ENCODE measurements at places on chromosomes 7 and 10.

DNA sequence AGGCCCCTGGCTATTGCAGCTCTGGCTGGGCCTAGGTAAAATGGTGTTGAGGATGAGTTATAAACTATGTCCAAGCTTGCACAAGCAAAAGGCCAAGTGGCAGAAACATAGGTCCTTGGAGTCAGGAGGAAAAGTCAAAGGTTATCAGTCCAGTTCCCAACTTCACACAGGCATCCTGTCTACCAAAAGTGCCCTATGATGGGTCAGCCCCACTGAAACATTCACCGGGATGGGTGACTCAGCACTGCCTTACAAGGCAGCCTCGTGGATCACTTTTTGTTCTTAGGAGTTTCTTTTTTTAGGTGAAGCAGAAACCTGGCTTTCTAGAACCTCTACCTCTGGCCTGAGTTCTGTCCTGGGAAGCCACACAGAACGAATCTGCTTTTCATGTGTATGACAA, 158.8 kb upstream of the LYZL2 start:
- H3K36me3 ChIP-seq: no peaks in the 10 kb centered on the region
- no peak overlapping the region for H3K27ac ChIP-seq
- peaks cover 17% of the 10 kb centered on the region for H3K4me1 ChIP-seq
- no peaks in the 10 kb centered on the region for H3K27me3 ChIP-seq
- DNase-seq: no peak
- H3K4me3 ChIP-seq: no peak overlapping the region

DNA sequence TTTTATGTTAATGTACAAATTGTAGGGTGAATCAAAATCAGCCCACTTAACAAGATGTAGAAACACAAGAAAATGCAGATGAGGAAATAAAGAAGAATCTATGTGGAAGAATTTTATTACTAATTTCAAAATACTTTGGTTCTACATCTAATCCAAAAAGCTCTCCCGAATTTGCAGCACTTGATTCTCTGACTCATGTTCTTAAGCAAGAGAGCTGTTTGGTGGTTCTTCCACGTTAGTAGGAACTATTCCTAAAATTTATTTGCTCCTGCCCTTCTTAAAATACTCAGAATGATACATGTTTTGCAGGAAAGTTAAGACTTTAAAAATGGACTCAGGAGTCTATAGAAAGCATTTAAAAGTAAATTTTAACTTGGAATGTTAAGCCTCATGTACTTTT, 91.8 kb downstream of the ZMYND11 start:
- H3K36me3 ChIP-seq: peaks cover 9% of the 10 kb centered on the region
- no peaks in the 10 kb centered on the region for H3K27me3 ChIP-seq
- DNase-seq: no peak
- no peak overlapping the region for H3K4me3 ChIP-seq
- peaks cover 3% of the 10 kb centered on the region for H3K4me1 ChIP-seq

GRCh38 chr7:4070214-4070613, 611.9 kb upstream of the FOXK1 start:
- no peak overlapping the region for H3K4me3 ChIP-seq
- no peak for DNase-seq
- no peak overlapping the region for H3K27ac ChIP-seq
- no peaks in the 10 kb centered on the region for H3K27me3 ChIP-seq

- H3K4me1 ChIP-seq: peaks cover 23% of the 10 kb centered on the region
- H3K27me3 ChIP-seq: no peaks in the 10 kb centered on the region
- peak overlapping the region; percentile 87 for H3K27ac ChIP-seq
- DNase-seq: peak; percentile 90
- H3K4me3 ChIP-seq: peak overlapping the region; percentile 97
Observed at GRCh38 chr7:36390199-36391090, 783 bp downstream of the ANLN start.

DNA sequence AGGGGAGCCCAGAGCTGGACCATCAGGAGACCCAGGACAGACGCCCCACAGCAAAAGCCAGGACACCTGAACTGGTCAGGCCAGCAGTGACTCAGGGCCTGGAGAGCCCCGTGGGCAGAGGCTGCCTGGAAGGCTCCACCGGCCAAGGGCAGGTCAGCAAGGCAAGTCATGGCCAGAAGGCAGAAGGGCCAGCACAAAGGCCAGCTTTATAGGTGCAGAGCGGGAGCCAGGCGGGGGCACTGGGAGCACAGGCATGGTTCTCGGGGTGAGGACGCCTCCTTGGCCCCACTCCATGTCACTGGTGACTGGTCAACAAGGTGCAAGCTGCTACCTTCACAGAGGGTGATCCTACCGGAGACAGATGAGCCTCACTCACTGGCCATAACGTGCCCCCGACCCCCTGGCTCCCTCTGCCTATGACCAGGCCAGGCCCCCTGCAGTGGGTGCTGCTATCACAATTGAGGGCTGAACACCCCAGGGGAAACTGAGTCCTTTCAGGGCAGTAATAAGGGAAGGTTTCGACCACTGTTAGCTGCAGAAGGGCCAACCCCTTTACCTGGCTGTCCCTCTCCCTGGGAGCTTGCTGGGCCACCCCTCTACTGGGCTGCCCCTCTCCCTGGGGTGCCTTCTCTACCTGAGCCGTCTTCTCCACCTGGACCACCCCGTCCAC, 317.4 kb downstream of the PTPRN2 start:
- no peak for DNase-seq
- no peaks in the 10 kb centered on the region for H3K27me3 ChIP-seq
- no peaks in the 10 kb centered on the region for H3K36me3 ChIP-seq
- no peak overlapping the region for H3K27ac ChIP-seq

GRCh38 chr10:34743814-34744213, 71.3 kb downstream of the PARD3 start:
- no peaks in the 10 kb centered on the region for H3K36me3 ChIP-seq
- H3K4me3 ChIP-seq: peak overlapping the region; percentile 19
- DNase-seq: peak; percentile 69
- H3K4me1 ChIP-seq: 0 out of 2 replicates have a peak, but pooled peaks cover 10% of the 10 kb centered on the region

- no peaks in the 10 kb centered on the region for H3K4me1 ChIP-seq
- DNase-seq: no peak
- H3K36me3 ChIP-seq: no peaks in the 10 kb centered on the region
- no peaks in the 10 kb centered on the region for H3K27me3 ChIP-seq
Observed at GRCh38 chr7:120421151-120421651, 148.2 kb downstream of the KCND2 start.

GRCh38 chr10:83538047-83538446, 601.3 kb upstream of the GHITM start:
- H3K36me3 ChIP-seq: no peaks in the 10 kb centered on the region
- no peak overlapping the region for H3K4me3 ChIP-seq
- no peaks in the 10 kb centered on the region for H3K27me3 ChIP-seq
- DNase-seq: no peak
- H3K4me1 ChIP-seq: no peaks in the 10 kb centered on the region
- H3K27ac ChIP-seq: no peak overlapping the region

- peaks cover 5% of the 10 kb centered on the region for H3K36me3 ChIP-seq
- no peaks in the 10 kb centered on the region for H3K27me3 ChIP-seq
- H3K27ac ChIP-seq: no peak overlapping the region
Observed at GRCh38 chr10:71981876-71982230, 17.7 kb downstream of the CHST3 start.

DNA sequence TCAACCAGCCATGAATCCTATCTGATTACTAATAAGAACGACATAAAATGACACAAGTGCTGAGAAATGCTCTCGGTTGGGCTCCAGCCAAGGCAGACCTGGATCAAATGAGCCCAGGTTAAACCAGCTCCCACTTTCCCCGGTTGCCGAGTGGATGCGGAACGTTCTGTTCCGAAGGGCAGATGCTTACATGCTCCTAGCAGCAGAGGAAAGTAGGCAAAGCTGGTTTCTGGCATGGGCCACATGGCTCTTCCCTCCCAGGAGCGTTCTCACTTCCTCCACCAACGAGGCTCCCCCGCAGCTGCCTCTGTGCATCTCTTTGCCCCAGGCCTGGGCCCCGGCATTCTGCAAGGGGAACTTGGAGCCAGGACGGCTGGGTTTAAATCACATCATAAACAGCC, 61.8 kb upstream of the SDK1 start:
- no peaks in the 10 kb centered on the region for H3K36me3 ChIP-seq
- H3K4me3 ChIP-seq: no peak overlapping the region
- H3K27me3 ChIP-seq: no peaks in the 10 kb centered on the region

- H3K4me1 ChIP-seq: no peaks in the 10 kb centered on the region
- H3K27me3 ChIP-seq: peaks cover 15% of the 10 kb centered on the region
- H3K36me3 ChIP-seq: no peaks in the 10 kb centered on the region
- DNase-seq: no peak
- H3K4me3 ChIP-seq: no peak overlapping the region
Observed at GRCh38 chr7:142637240-142637639, 112.0 kb upstream of the PRSS1 start.

- H3K27ac ChIP-seq: no peak overlapping the region
- no peak overlapping the region for H3K4me3 ChIP-seq
- peaks cover 6% of the 10 kb centered on the region for H3K4me1 ChIP-seq
- no peaks in the 10 kb centered on the region for H3K27me3 ChIP-seq
Observed at GRCh38 chr10:96673318-96674099, 46.8 kb downstream of the PIK3AP1 start.

- peaks cover 14% of the 10 kb centered on the region for H3K4me1 ChIP-seq
- H3K27me3 ChIP-seq: no peaks in the 10 kb centered on the region
- H3K27ac ChIP-seq: no peak overlapping the region
- no peak for DNase-seq
Observed at GRCh38 chr7:47817917-47818316, 130.3 kb downstream of the PKD1L1 start.

GRCh38 chr10:96299383-96299782, 4.9 kb upstream of the DNTT start:
- no peaks in the 10 kb centered on the region for H3K36me3 ChIP-seq
- no peaks in the 10 kb centered on the region for H3K4me1 ChIP-seq
- H3K4me3 ChIP-seq: no peak overlapping the region
- H3K27ac ChIP-seq: no peak overlapping the region
- no peak for DNase-seq
- 0 out of 2 replicates have a peak, but pooled peaks cover 6% of the 10 kb centered on the region for H3K27me3 ChIP-seq

GRCh38 chr10:35200487-35200886, 73.8 kb downstream of the CREM start:
- H3K4me1 ChIP-seq: no peaks in the 10 kb centered on the region
- no peak overlapping the region for H3K27ac ChIP-seq
- H3K4me3 ChIP-seq: no peak overlapping the region
- no peak for DNase-seq
- H3K36me3 ChIP-seq: no peaks in the 10 kb centered on the region

GRCh38 chr10:116097239-116097784, 175.7 kb downstream of the GFRA1 start:
- H3K27me3 ChIP-seq: no peaks in the 10 kb centered on the region
- H3K4me1 ChIP-seq: no peaks in the 10 kb centered on the region
- H3K4me3 ChIP-seq: no peak overlapping the region
- no peak overlapping the region for H3K27ac ChIP-seq

DNA sequence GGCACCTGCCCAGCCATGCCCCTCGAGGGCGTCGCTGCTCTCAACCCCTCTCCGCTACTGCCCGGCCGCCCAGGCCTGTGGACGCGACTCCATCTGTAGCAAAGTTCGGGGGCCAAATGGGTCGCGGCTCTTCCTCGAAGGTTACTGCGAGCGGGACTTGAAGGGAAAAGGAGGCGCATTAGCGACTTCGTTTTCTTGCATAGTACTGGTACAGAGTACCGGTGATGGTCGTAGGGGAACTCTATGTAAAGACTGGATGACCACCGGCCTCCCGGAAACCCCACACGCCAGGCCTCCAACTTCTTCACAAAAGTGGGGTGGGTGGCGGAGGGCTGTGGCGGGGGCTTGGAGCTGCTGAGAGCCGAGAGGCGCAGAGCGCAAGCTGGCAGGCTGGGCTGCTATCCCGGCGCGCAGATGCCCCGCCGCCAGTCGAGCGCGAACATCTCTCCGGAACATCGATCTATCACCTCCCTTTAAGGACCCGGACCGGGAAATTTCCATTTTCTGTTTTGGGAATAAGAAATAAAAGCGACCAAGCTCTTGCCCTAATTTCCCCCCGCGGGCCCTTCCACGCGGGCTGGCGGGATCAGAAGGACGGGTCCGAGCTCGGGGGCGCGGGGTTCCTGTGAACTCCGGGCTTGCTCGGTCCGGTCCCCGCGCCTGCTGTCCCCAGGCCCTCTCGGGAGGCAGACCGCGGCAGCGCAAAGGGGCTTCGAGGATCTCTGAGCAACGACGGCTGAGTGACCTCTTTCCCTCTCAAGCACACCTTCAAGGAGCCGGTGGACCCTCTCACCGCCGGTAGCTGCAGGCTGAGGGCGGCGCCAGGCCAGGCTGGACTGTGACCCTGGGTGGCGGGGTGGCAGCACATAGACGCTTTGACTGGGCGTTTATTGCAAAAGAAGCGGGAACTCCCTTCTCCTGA, 12.2 kb upstream of the FEZF1 start:
- H3K27ac ChIP-seq: no peak overlapping the region
- peaks cover 65% of the 10 kb centered on the region for H3K27me3 ChIP-seq
- no peak overlapping the region for H3K4me3 ChIP-seq
- peaks cover 5% of the 10 kb centered on the region for H3K4me1 ChIP-seq
- no peaks in the 10 kb centered on the region for H3K36me3 ChIP-seq

GRCh38 chr7:106536079-106536478, 124.9 kb downstream of the CCDC71L start:
- H3K4me3 ChIP-seq: no peak overlapping the region
- no peaks in the 10 kb centered on the region for H3K27me3 ChIP-seq
- H3K27ac ChIP-seq: no peak overlapping the region

DNA sequence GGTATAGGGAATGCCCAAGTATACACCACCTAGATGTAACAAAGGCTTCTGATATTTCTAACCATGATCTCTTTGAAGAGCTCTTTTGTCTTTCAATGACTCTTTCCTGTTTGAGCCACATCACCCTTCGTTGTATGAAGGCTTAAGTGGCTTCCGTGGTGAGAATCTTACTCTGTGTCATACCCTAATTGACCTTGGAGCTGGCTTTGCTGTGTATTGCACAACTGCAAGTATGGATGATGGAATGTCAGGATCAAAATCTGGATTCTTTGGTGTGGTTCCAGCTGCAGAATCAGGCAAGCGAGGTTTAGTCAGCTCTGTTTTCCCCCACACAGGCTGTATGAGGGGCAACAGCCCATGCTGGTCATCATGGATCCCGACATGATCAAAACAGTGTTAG, 16.0 kb downstream of the CYP3A43 start:
- H3K27me3 ChIP-seq: peaks cover 65% of the 10 kb centered on the region
- DNase-seq: no peak
- no peaks in the 10 kb centered on the region for H3K36me3 ChIP-seq
- H3K27ac ChIP-seq: no peak overlapping the region
- no peak overlapping the region for H3K4me3 ChIP-seq

DNA sequence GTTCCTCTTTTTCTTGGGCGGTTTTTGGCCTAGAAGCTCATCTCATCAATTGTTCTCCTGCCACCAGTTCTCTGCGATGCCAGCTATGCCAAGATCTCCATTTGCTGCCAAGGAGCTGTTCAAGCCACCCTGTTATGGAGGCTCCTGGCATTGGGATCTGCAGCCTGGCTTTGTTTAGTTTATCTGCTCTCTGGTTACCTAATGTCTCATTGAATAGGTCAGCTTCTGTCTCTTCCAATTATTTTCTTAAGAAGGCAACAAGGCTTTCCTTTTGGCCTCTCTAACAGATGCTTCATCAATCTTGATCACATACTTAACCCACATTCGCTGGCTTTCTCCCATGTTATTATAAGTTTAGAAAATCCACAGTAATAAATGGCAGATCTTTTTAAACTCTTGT, 20.6 kb upstream of the SDK1 start:
- no peaks in the 10 kb centered on the region for H3K4me1 ChIP-seq
- H3K27me3 ChIP-seq: no peaks in the 10 kb centered on the region
- DNase-seq: no peak
- H3K4me3 ChIP-seq: no peak overlapping the region
- no peak overlapping the region for H3K27ac ChIP-seq

Measured in SK-N-SH (cell line).